ENCODE measurements at places on chromosomes 3 and 15.

DNA sequence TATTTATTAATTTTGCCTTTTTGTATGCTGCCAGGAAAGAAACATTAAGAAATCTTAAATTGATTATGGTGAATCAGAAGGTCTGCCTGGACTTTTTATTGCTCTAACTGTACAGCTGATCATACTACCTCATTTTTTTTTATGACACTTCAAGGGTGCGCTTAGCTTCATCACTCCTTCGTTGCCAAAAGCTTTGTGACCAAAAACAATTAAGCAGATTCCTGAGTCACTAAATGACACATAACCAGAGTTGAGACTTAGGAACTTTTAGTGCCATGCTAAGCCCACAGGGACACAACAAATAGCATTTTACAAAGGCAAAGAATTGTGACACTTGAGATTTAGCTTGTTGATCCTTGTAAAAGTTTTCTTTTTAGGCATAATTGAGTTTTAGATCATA is 4.9 kb downstream of the ADIPOQ start:
- no peak for DNase-seq

- no peak for DNase-seq
Observed at GRCh38 chr15:88982946-88983342, 69.8 kb upstream of the MFGE8 start.

- no peak for DNase-seq
Observed at GRCh38 chr3:98793971-98794370, 30.8 kb downstream of the ST3GAL6 start.

DNA sequence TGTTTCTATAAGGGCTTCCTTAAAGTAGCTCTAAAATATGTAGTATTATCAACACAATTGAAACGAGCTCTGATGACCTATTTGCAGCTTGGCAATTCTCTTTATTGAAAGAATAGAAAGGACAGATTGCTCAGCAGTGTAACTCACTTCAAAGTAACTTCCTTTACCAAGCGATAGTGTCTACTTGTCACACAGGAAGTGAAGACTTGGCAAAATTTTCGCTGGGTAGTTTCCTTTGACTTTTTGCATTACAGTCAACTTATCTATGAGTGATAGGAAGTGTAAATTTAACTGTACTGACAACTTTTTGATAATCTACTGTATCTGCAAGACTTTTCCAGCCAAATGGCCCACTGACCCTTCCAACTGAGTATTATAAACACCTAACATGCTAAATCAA is 22.8 kb downstream of the SLC9A9 start:
- no peak for DNase-seq

GRCh38 chr3:141422961-141423582 is 54.8 kb downstream of the ZBTB38 start:
- DNase-seq: no peak

GRCh38 chr3:106943071-106943470 is 434.2 kb upstream of the CCDC54 start:
- no peak for DNase-seq

- DNase-seq: peak; percentile 92
Observed at GRCh38 chr15:70271422-70272088, 173.8 kb upstream of the TLE3 start.

GRCh38 chr3:176759815-176760506 is 437.3 kb downstream of the TBL1XR1 start:
- DNase-seq: no peak

- DNase-seq: no peak
Observed at GRCh38 chr3:127145266-127145665, 47.7 kb upstream of the PRR23E start.

GRCh38 chr3:177351757-177352158 is 154.5 kb upstream of the TBL1XR1 start:
- DNase-seq: no peak

DNA sequence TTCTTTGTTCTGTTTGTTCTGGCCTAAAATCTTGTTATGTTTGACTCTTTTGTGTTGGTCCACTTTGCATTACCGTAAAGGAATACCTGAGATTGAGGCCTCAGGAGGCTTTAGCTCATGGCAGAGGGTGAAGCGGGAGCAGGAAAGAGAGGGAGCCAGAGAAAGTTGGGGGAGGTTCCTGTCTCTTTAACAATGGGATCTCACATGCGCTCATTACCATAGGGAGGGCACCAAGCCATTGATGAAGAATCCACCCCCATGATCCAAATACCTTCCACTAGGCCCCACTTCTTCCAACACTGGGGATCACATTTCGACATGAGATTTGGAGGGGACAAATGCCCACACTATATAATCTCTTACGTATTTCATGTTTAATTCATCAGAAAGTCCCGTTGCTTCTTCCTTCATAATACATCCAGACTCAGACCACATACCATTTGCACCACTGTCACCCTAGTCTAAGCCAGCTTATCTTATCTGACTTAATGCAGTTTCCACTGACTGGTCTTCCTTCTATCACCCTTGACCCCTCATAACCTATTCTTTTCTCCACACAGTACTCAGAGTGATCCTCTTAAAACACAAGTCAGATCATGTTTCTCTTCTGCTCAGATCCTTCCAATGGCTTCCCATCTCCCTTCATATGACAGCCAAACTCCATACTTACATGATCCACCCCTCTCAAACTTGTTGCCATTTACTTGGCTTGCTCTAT is 13.5 kb downstream of the KBTBD8 start:
- no peak for DNase-seq

DNA sequence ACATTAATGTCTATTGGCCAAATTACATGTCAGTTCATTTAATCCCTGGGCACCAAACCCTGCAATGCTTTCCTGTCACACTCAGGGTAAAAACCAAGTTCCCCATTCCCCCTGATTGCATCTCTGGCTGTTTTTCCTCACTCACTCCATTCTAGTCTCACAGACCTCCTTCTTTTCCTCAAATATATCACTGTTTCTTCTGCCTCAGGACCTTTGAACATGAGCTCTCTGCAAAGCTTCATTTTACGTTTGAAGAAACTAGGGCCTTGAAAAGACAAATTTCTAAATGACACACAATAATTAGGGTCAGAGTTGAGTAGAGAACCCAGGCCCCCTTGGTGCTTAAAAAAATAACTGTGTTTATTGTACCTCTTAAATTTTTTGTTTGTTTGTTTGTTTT is 230.6 kb downstream of the THRB start:
- DNase-seq: no peak

- no peak for DNase-seq
Observed at GRCh38 chr15:25624504-25625177, 185.8 kb upstream of the UBE3A start.

- DNase-seq: no peak
Observed at GRCh38 chr3:121735047-121735696, 14.4 kb downstream of the GOLGB1 start.

DNA sequence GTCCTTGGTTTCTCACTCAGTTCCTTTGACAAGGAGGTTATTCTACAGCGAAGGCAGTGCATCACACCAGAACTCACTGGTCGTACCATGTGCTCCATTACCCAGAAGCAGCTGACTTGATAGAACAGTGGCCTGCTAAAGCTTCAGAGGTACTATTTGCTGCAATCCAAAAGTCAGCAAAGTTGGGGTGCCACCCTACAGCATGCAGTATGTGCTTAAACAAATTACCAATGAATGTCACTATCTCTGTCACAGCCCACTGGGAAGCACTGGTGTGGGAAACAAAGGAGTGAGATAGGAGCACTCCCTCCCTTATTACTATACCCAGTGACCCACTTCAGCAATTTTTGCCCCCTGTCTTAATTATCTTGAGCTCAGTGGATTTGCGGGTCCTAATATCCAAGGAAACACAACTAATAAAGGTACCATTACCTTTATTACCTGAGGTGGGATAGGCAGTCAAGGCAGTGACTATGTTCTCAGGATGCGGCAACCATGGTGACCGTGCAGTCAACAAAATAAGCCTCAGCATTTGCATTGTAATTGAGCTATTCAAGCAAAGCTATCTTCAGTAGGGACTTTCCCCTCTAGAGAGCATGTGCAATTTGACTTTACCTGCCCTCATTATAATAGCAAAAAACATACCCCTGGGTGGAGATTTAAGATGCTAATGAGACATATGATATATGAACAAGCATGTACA is 199.4 kb downstream of the OCA2 start:
- no peak for DNase-seq

GRCh38 chr3:121431726-121432517 is 113.9 kb downstream of the POLQ start:
- peak; percentile 60 for DNase-seq

DNA sequence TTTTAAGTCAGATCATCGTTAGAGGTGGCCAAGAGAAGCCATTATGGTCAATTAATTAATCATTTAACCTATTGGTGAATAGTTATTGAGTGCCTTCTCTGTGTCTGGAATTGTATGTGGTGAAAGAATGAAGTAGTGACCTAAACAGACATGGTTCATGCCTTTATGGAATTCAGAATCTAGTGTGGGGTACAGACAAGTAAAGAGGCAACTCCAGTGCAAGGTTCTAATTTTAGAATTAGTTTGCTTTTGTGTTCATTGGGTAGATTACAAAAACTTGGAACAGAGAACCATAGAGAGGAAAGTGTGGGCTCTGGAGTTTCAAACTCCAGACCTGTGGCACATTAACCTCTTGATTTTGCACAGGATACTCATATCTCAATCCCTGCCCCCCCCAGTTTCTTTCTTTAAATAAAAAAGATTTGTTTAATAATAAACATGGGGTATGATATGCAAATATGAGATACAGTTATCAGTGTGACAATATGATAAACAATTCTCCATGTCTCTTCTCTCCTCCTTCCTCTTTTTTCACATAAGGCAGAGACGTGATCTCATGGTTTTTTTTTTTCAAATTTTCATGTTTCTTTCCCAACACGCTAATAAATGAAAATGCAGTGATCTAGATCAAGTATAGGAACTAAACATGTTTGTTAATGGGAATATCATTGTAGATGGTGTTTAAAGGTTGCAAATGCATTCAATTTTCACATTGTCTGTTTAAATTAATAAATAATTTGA is 117.9 kb downstream of the MITF start:
- no peak for DNase-seq

GRCh38 chr3:99505646-99506269 is 132.6 kb upstream of the COL8A1 start:
- peak; percentile 92 for DNase-seq

DNA sequence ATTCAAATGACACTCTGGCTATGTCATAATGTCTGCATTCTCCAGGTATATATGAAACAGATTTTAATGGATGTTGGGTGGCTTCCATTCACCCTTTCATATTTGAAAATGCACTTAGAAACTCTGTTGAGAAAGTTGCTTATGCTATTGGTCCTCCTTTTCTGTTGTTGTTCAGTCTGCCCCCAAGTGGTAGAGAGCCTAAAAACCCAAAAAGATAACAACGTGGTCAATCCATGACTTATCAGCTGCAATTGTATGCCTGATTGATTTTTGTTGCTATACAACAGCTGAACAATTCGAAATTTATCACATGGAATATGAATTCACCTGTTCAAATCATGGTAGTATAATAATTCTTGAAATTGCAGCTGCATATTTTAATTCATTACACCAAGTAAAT is 279.8 kb downstream of the ROBO2 start:
- no peak for DNase-seq

GRCh38 chr3:120708408-120708807 is 26.4 kb upstream of the HGD start:
- no peak for DNase-seq

DNA sequence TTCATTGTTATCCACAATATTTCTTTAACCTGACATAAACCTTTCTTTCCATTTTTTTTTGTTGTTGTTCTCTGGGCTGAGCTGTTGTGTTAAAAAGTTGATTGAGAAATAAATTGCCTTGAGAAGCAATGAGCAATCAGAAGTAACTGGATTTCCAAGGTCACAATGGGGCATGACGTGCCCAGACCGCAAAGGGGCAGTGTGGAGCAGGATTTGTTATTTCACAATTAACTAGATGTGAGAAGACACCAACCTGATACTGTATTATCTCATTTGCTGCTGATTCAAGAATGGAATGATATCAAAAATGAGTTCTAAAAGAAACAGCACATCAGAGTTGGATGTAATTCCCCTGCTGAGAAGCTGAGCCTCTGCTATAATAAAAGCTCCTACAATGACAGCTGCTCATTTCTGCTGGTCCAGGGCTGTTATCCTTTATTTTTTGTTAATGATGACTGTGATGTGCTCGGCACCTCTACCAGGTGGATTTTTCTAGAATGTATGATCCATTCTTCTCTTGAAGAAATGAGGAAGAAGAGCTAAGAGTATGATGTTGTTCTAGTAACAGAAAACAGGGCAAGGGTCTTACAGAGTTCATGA is 28.1 kb downstream of the CPNE4 start:
- peak; percentile 24 for DNase-seq

DNA sequence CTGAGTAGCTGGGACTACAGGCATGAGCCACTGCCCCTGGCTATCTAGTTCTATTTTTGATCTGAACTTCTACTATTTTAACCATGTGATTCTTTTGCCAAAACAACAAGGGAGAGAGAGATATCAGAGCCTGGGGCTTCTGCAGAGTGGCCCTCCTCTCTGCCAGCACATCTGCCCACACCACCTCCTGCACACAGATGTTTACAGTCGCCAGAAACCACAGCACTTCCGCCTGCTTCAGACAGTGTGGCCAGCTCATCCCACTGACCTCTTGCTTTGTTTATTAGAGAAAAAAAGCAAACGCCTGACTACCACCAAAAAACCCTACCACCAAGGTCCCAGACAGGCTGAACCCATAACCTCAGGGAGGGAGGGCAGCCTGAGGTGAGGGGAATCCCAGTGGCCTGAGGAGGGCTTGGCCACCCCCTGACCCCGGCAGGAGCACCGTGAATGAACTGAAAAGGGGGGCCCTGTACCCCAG is 85.9 kb upstream of the ABHD2 start:
- DNase-seq: peak; percentile 58

DNA sequence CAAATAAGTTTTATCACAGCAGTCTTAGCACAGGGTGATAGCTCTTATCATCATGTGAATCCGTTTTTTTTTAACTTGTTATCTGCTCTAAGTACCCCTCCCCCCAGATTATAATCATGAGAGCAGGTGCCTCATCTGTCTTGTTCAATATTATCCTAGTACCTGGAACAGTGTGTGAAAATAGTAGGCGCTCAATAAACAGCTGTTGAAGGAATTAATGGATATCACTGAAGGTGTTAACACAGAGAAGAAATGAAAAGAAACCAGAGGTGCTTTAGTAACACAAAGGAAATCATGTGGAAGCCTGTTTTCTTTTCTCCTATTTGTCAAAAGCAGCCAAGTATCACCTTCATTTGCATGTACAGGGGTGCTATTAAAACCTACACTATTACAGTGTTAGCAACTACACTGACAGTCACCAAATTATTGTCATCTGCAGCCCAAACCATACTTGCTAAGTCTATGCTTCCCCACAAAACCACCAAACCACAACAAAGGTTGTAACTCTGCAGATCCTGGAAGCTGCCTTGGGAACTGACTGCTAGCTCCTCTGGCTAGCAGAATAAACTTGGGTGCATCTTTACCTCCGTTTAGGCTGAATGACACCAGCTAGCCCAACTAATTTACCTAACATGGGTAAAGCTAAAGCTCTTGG is 2.9 kb downstream of the XPC start:
- DNase-seq: peak; percentile 27

- DNase-seq: no peak
Observed at GRCh38 chr3:164018500-164018899, 1059.8 kb downstream of the SI start.

DNA sequence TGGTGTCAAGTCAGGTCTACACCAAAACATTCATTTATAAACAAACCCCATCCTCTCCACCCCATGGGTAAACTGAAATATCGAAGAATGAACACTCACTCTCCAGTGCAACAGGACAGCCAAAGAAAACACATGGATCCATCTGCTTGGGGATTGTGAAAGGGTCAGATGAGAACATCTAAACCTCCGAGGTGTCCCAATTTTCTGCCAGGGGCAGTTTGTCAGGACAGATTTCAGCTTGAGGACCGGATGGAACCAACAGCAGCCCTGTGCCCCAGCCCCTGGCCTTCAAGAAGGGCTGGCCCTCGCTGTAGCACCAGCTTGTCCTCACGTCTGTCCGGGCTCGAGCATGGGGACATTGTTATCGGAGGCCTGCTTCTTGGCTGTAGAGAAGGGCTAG is 45.5 kb downstream of the PCSK6 start:
- DNase-seq: no peak

Data from Daoy (cell line).